SIG-M5 (cell line): ENCODE measurements at places on chromosomes 7 and 10.

DNA sequence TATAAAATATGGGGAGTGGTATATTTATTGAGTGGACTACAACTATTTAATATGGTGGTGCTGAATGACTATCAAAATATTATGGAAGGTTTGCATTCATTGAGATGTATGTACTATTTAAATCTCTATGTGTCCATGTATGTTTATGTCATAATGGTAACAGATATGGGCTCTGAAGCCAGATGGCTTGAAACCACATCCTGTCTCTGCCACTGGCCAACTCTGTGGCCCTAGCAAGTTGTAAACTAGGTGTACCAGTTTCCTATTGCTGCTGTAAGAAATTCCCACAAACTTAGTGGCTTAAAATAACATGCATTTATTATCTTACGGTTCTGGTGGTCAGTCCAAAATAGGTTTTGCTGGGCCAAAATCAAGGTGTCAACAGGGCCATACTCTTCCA is 198.1 kb upstream of the NFE2L3 start:
- no peak for DNase-seq

- DNase-seq = no peak
These were observed 202.2 kb downstream of the RAMP3 start for GRCh38 chr7:45359776-45360175.

DNA sequence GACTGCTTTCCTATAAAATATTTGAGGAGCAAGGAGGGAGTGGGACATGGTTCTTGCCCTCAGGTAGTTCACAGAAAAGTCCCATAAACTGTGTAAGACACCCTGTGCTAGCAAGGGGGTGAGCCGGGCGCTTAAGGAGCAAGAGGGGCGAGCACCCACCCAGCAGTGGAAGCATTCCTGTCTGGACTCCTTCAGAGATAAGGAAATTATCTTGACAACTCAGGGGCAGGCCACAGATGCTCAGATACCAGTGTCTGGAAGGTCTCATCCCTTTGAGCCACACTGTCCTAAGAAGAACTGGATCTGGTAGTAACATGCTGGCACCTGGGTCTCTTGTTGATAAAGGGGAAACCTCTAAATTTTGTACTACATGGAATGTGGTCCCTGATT is 54.1 kb downstream of the DAGLB start:
- DNase-seq = no peak

GRCh38 chr7:44713141-44713540 is 35.5 kb upstream of the ZMIZ2 start:
- no peak for DNase-seq

DNA sequence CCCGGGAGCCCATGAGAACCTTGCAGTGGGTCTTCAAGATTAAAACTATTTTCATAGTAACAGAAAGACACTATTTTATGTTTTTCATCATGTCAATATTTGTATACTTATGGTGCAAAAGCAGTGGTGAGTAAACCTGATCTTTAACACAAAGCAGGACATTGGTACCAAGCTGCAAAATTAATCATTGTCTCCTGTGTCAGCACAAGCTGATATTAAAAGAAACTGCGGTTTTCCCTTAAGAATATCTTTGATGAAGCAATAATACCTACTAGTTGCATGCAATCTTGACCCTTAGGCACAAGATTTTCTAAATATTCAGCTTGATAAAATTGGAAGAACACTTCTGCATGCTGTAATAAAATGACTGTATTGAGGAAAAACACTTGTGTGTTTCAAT is 121.7 kb downstream of the MDFIC start:
- no peak for DNase-seq

- DNase-seq = no peak
These were observed 128.6 kb downstream of the OAT start for GRCh38 chr10:124289851-124290795.

DNA sequence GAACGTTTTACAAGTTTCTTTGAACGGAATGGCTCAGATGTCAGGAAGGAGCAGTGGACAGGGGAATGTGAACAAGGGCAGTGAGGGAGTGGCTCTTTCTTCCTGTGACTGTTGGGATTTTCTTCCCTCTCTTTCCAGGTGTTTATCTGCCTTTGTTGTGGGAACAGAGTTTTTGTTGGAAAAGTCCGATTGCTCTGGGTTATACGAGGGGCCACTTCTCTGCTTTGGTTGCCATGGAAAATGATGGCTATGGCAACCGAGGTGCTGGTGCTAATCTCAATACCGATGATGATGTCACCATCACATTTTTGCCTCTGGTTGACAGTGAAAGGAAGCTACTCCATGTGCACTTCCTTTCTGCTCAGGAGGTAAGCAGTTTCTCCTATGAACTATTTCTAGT is 41.4 kb downstream of the ZRANB1 start:
- no peak for DNase-seq

GRCh38 chr10:58897708-58898107 is 278.7 kb upstream of the PHYHIPL start:
- DNase-seq = no peak

DNA sequence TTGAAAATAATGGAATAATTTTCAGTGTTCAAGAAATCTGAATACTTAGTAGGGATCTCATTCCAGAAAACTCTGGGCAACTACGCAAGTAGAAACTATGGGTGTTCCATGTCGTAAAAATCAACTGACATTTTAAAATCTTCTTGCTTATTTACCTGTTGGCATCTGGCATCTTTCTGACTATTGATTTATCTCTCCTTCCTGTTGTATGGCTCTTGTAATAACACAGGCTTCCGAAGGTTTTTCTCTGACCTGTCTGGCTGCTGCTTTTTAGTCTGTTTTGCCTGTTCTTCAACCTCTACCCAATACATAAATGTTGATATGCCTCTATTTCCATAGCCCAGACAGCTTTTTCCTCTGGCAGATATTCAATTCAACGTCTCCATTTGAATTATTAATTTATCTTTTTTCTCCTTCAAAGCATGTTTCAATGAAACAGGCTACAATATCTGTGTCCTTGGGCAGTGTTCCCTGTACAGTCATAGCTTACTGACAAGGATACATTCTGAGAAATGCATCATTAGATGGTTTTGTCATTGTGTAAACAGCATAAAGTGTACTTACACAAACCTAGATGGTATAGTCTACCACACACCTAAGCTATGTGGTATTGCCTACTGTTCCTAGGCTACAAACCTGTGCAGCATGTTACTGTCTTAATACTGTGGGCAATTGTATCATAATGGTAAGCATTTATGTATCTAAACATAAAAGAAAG is 105.9 kb upstream of the ETV1 start:
- DNase-seq = no peak

DNA sequence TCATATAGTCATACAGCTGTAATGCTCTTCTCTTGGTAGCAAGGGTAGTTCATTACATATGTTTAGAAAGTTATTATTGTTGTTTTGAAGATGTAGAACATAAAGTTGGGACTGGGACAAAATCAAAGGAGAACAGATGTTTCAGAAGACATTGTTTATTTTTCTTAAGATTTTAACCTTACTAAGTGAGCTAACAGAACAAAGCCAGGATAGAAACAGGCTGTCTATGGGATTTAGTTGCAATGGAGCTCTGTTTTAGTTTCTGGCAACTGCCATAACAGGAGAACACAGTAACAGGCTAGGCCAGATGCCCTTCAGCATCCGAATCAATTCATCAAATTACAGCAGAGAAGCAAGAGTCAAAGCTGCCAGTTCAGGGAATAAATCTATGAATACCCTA is 382.4 kb downstream of the ARL4A start:
- no peak for DNase-seq

- DNase-seq = no peak
These were observed 52.3 kb downstream of the NEURL1 start for GRCh38 chr10:103545771-103546281.

DNA sequence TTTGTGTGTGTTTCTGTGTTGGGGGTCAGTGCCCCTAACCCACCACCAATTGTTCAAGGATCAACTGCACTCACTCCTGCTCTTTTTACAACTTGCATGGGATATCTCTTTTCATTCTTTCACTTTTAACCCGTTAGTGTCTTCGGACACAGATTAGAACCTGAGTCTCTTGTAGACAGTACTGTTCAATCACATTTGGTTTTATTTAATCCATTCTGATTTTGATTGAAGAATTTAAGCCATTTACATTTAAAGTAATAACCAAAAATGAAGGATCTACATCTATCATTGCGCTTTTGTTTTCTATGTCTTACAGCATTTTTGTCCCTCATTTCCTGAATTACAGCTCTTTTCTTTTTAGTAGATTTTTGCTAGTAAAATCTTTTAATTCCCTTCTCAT is 43.6 kb downstream of the ZNF248 start:
- no peak for DNase-seq

DNA sequence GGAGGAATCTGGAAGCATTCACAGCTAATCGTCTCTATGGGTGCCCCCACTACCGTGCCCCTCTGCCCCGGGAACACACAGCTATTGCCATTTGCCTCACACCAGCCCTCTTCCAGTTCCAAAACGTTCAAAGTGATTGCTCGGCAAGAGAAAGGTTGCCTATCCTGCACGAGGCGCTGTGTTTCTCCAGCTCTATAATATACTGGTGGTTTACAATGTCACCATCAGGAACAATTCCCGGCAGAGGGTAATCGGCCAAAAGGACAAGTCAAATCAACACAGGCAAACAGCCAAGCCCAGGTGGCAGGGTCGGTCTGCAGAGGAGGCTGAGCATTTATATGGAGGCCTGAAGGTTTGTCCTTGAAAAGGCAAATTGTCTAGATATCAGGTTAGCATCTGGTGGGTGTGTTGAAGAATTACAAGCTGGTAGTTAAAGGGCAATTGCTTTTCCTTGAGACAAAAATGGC is 29.2 kb upstream of the TNS3 start:
- no peak for DNase-seq

GRCh38 chr7:5584096-5584495 is 160.5 kb upstream of the TNRC18 start:
- DNase-seq = no peak

DNA sequence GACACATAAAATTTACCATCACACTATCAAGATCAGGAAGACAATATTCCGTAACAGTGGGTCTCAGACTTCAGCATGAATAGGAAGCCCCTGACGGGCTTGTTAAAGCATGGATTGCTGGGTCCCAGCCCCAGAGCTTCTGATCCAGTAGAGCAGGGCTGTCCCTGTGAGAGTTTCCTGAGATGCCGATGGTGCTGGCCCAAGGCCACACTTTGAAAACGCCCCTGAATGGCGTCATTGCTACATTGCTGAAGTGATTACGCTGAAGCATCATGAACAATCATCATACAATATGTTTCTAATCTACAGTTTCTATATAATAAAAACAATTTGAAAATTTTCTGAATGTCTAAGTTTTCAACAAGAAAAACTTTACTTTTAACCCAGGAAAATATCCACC is 38.0 kb upstream of the TMEM72 start:
- DNase-seq = no peak

DNA sequence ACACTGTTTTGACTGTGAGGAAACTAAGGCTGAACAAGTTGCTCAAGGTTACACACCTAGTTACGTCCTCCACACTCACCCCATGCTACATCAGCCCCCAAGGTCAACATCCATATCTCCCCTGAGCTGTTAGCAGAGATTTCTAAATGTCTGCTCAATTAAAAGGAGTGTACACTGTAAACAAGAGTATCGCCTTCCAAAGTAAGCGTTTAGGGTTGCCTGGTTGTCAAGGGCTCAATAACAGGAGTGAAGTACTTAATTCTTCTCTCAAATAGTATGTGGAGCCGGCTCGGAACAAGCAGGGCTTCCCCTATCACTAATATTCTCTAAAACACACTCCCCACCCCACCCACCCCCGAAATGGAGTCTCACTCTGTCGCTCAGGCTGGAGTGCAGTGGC is 412.8 kb upstream of the GALNT17 start:
- no peak for DNase-seq

- no peak for DNase-seq
These were observed 40.4 kb upstream of the ZNF32 start for GRCh38 chr10:43689007-43689491.

GRCh38 chr10:99965700-99966099 is 44.0 kb downstream of the DNMBP start:
- no peak for DNase-seq

DNA sequence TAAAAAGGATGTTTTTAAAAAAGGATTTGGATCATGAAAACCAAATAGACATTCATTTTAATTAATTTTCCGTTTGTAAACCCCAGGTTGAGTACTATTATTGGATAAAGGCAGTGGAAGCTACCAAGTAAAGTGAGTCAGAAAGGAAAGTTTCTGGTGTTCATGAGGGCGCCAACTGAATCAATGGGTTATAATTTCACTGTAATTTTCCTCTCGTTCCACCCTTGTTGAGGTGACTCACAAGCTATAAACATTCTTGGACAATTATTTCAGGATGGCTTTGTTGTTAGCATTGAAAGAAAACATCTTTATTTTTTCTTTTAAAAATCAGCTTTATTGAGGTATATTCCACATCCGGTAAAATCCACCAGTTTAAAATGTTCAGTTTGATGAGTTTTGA is 5.1 kb upstream of the FAM133B start:
- DNase-seq = no peak

DNA sequence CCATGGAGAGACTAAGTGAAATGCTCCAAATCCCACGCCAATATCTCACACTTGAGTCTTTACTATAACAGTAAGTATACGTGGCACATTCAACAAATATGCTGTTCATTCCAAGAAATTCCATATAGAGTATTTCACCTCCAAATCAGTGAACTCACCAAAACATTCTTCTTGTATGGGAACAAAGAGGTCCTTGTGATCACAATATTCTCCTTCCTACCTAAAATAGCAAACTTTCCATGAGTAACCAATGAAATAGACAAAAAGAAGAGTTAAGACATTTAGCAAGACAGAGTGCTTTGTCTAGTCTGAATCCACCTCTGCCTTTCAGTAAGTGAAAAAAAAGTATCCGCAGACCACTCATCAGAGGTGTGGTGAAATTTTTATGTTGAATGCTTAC is 77.3 kb upstream of the NXPH1 start:
- DNase-seq = no peak

DNA sequence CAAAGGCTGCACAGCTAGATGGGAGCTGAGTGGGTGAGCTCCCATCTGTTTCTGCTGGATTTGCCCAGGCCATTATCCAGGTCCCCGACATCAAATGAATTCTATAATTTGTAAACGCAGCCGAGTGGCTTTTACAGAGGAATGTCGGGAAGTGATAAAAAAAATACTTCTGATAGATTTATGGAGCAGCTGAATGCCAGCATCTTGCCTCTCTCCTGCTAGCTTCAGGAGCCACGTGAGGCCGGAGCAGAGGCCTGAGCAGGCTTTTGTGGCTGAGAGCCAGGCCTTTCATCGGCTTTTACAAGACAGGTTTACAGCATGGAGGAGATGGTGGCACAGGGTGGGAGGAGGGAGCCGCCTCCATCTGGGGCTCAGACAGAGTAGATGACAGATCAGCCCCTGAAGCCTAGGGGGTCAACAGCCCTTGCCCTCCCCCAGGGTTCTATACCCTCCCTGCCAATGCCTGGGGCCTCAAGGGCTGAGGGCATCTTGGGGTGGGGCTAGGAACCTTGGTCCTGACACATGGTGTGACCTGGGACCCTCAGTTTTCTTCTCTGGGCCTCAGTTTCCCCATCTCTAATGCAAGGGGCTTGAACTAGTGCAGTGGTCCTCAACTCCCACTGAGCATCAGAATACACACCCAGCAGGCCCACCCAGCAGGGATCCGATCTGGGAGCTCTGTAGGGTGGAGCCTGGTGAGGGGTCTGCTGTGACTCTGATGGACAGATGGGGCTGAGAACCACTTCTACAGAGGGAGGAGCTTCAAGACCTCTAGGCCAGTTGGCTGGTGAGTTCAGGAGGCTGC is 44.2 kb upstream of the PCBD1 start:
- no peak for DNase-seq
